Mesothelial cell of epicardium (in vitro differentiated cells): ENCODE measurements at places on chromosomes 6 and 20. TPM values are rescaled to one million over a fixed set of nuclear protein-coding genes. Genes with fewer than 3 reads are reported as not detected.

- no peak for DNase-seq
Observed at GRCh38 chr6:89661559-89661958, 23.0 kb upstream of the LYRM2 start.

DNA sequence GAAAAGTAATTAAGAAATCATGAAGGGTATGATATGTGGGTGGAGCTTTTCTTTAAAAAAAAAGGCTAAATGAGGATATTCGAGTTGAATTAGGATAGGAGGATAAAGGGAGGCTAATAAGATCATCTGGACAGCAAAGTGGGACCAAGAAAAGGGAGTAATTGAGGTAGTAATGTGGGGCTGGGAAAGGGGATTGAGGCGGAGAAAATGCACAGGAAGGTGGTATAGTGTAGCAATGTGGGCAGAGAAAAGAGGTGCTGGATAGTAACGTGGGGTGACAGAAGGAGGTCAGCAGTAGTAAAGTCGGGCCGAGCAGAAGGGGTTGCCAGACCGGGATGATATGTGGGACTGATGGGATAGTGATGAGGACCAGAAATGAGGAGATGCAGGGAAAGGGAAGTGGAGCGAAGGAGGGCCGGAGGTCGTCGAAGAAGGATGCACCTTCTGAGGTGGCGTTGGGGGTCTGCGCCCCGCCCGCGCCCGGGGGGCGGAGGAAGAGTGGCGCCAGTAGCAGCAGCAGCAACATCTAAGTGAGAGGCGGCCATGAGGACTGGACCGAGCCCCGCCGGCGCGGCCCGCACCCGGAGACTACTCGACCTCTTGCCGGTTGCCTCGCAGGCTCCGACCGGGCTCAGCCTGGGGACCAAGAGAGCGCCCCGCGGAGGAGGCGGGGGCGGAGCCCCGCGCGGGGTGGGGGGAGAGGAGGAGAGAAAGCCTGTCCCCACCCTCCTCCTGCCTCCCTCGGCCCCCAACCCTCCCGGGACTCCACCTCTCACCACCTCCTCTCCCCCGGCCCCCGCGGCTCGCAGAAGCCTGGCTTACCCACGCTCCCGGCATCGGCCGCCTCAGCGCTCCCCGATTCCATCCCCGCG is 887 bp downstream of the GABBR1 start:
- DNase-seq: peak; percentile 71

- DNase-seq: no peak
Observed at GRCh38 chr6:149211046-149211571, 106.4 kb upstream of the TAB2 start.

- DNase-seq: no peak
Observed at GRCh38 chr6:160808263-160808662, 106.2 kb downstream of the PLG start.

DNA sequence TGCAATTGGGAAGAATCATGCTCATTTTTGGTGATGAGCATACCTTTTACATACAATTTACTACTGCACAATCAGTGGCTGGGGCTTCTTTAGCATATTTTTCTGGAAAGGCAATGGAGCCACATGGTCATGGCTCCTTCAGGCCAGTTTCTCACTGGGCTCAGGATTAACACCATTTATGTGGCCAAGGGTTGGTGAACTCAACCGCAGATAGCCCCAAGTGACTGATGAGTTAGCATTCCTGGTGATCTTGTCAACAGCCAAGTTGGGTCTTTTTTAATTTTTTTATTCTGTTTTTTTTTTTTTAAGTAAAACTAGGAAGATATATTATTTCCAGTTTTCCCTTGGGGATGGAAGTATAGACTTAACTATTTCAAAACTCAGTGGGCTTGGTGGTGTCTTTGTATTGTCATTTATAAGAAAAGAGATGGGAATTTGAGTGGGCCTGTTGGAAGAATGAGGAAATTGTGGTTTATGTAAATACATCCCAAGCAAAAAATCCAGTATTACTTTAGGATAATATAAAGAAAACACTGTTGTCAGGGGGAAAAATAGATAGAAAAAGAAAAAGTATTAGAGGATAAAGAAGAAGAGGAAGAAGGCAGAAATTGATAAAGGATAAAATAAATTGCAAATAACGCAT is 397.4 kb downstream of the MAFB start:
- no peak for DNase-seq

Gene FOXS1
- 1.9 to 2.5 TPM (median 2.1 TPM) in 3 replicates for total RNA-seq

GRCh38 chr6:107442938-107443607 is 16.3 kb downstream of the PDSS2 start:
- no peak for DNase-seq

Gene ZGPAT
- total RNA-seq: 31.3 to 36.6 TPM (median 34.6 TPM) in 3 replicates

DNA sequence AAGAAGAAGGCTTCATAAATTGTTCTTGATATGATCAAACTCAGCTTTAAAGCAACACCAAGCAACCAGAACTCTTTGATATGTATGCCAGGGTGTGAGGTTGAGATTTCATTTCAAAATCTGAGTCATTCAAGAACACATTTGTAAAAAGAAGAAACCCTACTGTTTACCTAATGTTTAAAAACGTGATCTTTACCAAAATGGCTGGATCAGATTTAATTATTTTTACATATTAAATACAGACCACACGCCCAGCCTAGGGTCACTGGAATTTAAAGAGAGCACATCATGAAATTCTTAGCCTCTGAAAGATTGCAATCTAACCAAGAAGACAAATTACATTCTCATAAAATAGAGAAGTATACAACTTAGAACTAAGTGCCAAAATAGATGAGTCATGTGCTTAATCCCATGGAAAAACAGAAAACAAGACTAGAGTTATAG is 206.8 kb upstream of the SMLR1 start:
- no peak for DNase-seq

DNA sequence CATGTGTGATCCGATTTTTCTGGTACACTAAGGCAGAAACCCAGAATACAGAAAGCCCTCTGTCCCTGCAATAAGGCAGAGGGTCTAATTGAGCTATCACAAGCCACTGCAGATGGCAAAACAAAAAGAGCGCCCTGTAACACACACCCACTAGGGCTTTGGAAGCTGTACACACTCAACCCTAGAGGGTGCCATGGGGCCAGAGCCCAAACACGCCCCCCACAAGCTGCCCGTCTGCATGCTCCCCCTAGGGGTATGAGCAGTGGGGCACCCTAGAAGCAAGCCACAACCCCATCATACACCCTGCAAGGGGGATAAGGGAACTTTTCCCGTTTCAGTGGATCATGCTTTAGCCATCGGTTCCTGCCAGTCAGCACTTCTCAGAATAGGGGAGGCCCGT is 62.2 kb upstream of the PDE10A start:
- no peak for DNase-seq

Gene CDH26
- 0.49 to 0.88 TPM (median 0.71 TPM) in 3 replicates for total RNA-seq

DNA sequence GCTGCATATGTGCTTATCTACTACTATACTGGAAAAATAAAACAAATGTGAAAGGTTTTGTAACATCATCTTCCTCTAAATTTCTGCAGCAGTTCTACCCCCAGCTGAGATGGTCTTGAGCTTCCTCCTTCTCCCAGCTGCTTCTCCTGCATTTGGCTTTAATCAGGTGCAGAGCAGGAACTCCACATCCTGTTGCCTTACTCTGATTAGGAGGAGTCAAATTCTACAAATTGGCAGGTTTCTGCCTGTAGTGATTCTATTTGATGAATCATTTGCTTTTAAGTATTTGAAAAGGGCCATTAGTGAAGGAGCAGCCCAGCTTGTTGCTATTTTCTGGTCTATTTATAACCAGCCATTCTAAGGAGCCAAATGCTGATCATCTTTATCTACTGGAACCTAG is 224.5 kb downstream of the GMDS start:
- DNase-seq: no peak
